ENCODE measurements at places on chromosomes 2 and 18. TPM values are rescaled to one million over a fixed set of nuclear protein-coding genes. Genes with fewer than 3 reads are reported as not detected.

The KIAA2012 gene
- total RNA-seq: not detected

The ECEL1 gene
- not detected for total RNA-seq

The DIPK1C gene
- not detected for total RNA-seq

The GALM gene
- 4.3 TPM for total RNA-seq

The TDRD15 gene
- total RNA-seq: not detected

The SLC4A5 gene
- total RNA-seq: 20.8 TPM

The SCN9A gene
- total RNA-seq: 1.8 TPM

The ATOH8 gene
- total RNA-seq: not detected

The IMPA2 gene
- total RNA-seq: 4.9 TPM

The CNGA3 gene
- total RNA-seq: not detected

The SERPINB13 gene
- total RNA-seq: not detected

The EML6 gene
- 2.5 TPM for total RNA-seq

The VWA3B gene
- not detected for total RNA-seq

The RAB27B gene
- total RNA-seq: 2.3 TPM

The HOXD13 gene
- not detected for total RNA-seq

The ITGA4 gene
- total RNA-seq: 172 TPM

The RMDN2 gene
- total RNA-seq: 6.1 TPM

- DNase-seq: no peak
Observed at GRCh38 chr18:36335476-36336279, 38.2 kb downstream of the FHOD3 start.

GRCh38 chr2:43819491-43820163, 19.0 kb downstream of the ABCG5 start:
- DNase-seq: no peak

- no peak for DNase-seq
Observed at GRCh38 chr2:238694922-238695321, 153.0 kb upstream of the TWIST2 start.

DNA sequence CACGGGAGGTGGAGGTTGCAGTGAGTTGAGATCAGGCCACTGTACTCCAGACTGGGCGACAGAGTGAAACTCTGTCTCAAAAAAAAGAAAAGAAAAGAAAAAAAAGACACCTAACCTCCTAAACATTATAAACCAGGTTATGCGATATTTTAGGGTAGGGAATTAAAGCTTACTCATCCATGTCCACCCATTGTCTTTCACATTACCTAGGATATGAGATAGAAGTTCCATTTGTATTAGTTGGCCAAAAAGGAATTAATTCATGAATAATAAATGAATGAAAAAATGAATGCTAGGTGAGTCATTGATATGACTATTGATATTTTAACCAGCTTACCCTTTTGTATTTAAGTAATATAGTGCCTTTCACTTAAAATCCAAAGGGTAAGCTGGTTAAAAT, 132.9 kb downstream of the FAM161A start:
- no peak for DNase-seq

DNA sequence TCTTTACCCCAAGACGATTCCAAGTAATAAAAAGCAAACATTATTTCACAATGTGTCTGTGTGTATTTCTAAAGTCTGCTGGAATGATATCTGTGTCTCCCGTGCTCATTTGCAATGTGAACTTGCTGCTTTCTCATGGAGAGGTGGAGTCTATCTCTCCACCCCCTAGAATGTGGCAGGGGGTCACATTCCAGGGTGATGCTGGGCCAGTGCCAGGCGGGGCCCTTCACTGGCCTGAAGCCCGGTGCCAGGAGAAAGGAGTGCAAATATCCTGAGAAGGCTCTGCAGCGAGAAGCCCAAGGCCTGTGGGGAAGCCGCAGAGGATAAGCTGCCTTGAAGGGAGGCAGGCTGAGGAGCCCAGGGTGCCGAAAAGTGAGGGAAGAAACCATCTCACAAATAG, 26.8 kb upstream of the LDLRAD4 start:
- DNase-seq: no peak

DNA sequence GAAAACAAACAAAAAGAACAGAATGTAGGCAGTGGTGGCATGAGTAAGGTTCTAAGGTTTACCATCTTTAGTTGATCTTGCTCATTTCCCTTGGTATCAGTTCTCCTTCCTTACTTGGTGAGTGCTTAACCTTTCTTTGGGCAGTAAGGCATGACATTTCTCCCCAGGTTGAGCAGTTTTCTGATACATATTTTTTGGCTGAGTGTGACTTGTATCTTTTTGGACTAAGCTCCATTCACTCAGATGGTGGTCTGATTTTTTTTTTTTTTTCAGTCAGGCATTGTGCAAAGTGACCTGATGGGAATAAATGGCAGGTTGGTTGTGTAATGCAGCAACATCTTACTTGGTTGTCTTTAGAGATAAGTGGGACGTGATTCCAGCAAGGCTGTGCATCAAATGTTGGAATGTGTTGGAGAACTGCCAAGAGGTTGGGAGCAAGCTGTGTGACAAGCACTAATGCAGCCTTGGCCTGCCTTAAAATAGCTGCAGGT, 15.1 kb downstream of the SPTBN1 start:
- no peak for DNase-seq

- no peak for DNase-seq
Observed at GRCh38 chr2:102166189-102166845, 20.5 kb upstream of the IL1RL2 start.

- no peak for DNase-seq
Observed at GRCh38 chr2:99698896-99699295, 209.1 kb upstream of the REV1 start.

- DNase-seq: no peak
Observed at GRCh38 chr2:103010751-103011150, 248.9 kb downstream of the TMEM182 start.

- no peak for DNase-seq
Observed at GRCh38 chr2:127182626-127183458, 37.3 kb downstream of the CYP27C1 start.

DNA sequence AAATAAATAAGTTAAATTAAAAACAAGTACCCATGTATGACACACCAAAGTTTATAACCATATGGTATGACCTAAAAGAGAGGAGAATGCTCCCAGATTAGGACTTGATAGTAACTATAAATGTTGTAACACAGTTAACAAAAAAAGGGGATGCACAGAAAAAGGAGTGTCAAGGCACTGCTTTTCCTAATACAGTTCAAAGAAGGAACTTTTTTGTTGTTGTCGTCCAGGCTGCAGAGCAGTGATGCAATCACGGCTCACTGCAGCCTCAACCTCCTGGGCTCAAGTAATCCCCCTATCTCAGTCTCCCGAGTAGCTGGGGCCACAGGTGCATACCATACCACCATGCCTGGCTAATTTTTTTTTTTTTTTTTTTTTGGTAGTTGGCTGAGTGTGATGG, 2.7 kb downstream of the NARS1 start:
- DNase-seq: no peak

- DNase-seq: no peak
Observed at GRCh38 chr18:24928301-24928878, 423.6 kb downstream of the ZNF521 start.

DNA sequence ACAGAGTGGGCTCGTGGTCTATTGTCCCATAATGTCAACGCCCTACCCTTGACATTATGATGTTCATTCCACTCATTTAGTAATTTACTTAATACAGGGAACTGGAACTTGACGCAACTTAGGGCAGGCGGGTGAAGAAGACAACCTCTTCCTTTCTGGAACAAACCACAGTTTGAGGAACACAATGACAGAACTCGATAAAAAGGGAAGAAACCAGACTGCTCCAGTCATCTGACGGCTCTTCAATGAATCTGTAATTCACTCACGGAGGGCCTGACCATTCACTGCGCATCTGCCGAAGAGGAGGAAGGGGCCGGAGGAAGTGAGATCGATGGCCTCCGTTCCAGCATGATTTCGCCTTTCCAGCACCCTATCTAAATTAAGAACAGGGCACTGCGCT, 83.2 kb downstream of the BCL2 start:
- no peak for DNase-seq

DNA sequence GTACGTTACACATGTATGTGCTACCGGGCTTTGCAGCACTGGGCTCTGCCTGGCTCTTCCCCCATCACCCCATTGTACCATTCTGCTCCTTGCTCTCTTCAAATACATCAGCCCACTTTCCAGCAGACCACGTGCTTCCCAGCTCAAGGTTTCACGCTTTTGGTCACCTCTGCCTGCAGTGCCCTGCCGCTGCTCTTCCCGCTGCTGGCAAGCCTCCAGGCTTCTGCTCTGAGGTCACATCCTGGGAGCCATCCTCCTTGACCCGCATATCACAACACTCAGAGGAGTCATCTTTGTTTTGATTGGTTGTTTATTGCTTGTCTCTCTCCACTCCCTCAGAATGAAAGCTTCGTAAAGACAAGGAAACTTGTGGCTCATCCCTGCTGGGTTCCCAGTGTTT, 34.1 kb downstream of the KIF5C start:
- no peak for DNase-seq

GRCh38 chr2:181787310-181788048, 104.1 kb upstream of the ITPRID2 start:
- no peak for DNase-seq

GRCh38 chr2:176500901-176501300, 231.7 kb downstream of the MTX2 start:
- no peak for DNase-seq

GRCh38 chr2:200756618-200757321, 54.9 kb upstream of the BZW1 start:
- no peak for DNase-seq

DNA sequence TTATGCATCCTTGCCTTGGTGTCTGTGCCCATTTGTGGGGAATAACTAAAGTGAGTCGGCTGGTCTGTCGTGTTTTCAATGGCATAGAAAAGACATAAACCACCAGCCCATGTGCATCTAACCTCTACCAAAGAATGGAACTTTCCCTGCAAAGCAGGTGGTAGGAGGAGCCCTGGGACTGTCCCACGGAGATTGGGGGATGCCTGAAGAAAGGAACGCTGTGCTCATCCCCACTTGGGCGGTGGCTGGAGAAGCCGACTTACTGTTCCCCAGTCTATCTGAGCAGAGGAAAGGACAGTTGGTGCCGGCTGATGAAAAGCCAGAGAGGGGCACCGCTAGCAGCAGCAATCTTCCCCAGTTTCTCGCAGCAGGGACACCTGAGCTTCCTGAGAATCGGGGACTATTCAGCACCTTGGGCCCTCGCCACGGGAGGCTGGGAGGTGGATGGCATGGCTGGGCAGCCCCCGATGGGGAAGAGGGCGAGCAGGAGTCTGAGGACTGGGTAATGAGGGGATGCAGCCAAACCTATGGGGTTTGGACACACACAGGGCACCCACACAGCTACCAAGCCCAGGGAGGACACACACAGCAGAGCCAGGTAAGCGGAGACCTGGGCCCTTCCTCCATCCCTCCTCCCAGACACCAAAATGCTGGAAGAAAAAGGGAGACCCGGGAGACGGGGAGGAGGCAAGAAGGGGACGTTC, 53.7 kb upstream of the AGAP1 start:
- no peak for DNase-seq

- DNase-seq: no peak
Observed at GRCh38 chr18:24214913-24215312, 76.1 kb downstream of the CABYR start.

- no peak for DNase-seq
Observed at GRCh38 chr2:127061375-127062273, 45.3 kb downstream of the BIN1 start.

DNA sequence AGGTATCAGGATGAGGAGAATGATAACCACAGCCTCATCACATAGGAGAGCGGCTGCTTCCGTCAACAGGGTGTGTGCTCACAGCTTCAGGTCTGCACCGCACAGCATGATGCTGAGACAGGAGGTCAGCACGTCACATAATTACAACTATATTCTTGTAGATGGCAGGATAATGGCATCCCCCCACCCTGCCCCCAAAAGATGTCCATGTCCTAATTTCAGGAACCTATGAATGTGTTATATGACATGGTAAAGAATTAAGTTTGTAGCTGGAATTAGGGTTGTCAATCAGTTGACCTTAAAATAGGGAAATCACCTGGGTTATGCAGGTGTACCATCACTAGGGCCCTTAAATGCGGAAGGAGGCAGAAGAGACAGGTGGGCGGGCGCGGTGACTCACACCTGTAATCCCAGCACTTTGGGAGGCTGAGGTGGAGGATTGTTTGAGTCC, 73.9 kb downstream of the ARL4C start:
- DNase-seq: peak; percentile 85

DNA sequence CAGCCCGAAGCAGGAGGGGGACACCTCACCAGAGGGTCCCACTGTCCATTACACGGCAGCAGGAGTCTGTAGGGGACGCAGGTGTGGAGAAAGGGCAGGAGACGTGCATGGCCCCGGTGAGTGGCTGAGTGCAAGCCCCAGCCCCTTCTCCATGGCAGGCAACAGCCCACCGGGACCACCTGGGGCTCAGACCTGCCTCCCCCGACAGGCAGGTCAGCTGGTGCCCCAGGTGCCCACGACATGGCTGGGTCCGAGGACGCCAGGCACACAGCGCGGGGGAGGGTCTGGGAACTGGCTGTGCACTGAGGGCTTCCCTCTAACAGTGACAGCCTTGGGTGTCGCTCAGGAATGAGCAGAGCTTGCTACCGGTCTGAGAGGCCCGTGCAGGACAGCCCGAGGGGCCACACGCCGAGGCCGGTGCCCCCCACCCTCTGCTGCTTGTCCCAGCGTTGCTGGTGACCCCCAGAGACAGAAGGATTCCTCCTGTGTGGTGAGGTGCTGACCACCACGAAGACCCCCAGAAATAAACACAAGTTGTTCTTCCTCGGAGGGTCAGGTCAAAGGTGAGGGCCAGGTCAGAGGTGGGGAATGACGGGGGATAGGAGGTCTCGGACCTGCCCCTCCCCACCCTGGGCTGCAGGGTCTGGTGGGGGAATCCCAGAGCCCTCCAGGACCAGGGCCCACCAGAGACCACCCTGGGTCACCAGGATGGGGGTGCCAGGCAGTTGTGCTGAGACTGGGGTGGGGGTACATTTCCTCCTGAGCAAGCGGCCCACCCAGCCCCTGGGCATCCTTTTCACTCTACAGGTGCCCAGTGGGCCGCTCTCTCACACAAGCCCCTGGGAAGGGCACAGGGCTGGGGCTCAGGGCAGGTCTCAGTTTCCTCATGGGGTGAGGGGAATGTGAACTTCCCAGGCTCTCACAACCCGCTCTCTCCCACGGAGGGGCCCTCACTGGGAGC, 50.6 kb downstream of the SLC66A2 start:
- no peak for DNase-seq

DNA sequence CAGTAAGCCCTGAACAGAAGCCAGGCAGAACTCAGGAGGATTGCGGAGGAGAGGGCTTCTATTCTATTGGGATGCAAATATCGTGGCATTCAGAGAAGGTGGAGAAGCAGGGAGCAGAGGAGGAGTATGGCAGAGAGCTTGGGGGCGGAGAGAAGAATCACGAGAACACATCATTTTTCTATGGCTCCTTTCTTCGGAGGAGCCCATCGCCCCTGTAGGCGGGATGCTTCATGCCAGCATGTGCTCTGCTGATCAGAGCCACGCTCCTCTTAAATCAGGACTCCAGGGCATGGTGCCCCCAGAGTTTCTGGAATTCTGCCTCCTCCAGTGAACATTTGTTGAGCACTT, 71.1 kb downstream of the CIB4 start:
- no peak for DNase-seq

- no peak for DNase-seq
Observed at GRCh38 chr2:220134756-220135534, 507.5 kb downstream of the SLC4A3 start.

GRCh38 chr18:78448106-78448505, 531.5 kb upstream of the SALL3 start:
- no peak for DNase-seq
